ENCODE measurements at places on chromosomes 4 and X.

GRCh38 chrX:140091125-140091886 lies 126.0 kb upstream of the CXorf66 start:
- DNase-seq, result no peak

DNA sequence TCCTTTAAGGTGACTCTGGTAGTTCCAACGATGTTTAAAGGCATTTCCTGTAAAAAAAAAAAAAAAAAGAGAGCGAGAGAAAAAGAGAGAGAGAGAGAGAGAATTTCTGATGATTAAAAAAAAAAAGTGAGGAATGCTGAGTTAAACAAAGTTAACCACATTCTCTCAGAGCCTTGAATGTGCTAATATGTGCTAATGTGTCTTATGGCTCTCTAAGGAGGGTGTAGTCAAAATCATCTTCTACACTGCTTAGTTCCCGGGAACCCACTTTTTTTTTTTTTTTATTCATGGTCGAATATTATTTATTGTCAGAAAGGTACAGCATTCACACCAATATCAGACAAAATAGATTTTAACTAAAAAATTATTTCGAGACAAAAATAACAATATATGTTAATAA lies 111.7 kb downstream of the SNCA start:
- no peak for DNase-seq

DNA sequence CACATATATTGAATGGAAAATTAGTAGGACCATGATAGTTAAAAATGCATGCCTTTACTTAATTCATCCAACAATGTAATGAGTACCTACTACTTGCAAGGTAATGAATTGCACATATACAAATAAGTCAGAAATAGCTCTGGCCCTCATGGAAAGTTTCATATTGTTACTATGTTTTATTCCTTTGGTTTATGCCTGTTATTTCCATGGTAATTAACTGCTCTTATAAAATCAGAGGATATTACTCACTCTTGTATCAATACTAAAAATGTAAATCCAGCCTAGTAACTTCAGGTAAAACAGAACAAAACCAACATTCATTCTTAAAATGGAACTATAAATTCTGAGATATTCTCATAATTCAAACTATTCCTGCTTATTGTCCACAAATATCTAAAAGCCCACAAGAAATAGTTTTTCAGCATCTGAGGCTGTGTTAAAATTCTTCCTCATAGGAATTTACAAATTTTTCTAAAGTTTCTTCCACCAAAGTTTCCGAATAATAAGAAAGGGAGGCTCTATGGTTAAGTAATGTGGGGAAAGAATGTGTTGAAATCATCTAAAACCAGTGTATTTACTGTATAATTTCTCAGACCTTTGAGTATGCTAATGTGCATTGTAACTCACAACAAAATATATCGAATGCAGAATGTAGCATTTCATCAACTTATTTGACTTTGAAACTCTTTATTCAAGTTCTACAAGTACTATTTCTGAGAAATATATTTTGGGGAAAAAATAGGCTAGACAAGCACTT lies 444.2 kb downstream of the PDGFC start:
- no peak for DNase-seq

DNA sequence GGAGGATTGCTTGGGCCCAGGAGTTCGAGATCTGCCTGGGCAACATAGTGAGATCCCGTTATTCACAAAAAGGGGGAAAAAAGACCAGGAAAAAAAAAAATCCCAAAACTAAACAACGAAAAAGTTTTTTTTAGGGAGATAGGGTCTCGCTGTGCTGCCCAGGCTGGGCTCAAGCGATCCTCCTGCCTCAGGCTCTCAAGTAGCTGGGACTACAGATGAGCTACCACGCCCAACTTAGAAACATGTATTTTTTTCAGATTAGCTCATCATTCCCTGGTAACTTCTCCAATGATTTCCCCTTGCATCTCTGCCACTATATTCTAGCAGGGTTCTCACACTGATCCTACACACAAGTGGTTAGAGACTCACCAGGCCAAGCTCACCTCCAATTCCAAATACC lies 24.4 kb upstream of the IRAK1 start:
- no peak for DNase-seq

Data from activated CD4-positive, CD25-positive, alpha-beta regulatory T cell treated with anti-CD3 and anti-CD28 coated beads, Interleukin-2, amount 50 U/mL, for 16 hours (primary cell).